CD4-positive, alpha-beta T cell treated with Interleukin-17A for 4 hours (primary cell): ENCODE measurements at places on chromosomes 13 and 19.

- DNase-seq: no peak
Observed at GRCh38 chr19:34457446-34457845, 24.1 kb upstream of the WTIP start.

DNA sequence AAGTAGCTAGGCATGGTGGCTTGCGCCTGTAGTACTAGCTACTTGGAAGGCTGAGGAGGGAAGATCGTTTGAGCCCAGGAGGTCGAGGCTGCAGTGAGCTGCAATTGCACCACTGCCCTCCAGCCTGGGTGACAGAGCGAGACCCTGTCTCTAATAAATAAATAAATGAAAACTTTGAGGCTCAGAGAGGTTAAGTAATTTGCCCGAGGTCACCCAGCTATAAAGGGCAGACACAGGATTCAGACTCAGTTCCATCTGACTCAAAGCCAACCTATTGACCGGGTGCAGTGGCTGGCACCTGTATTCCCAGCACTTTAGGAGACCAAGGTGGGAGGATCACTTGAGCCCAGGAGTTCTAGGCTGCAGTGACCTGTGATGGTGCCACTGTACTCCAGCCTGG is 7.4 kb upstream of the OLFM2 start:
- no peak for DNase-seq

DNA sequence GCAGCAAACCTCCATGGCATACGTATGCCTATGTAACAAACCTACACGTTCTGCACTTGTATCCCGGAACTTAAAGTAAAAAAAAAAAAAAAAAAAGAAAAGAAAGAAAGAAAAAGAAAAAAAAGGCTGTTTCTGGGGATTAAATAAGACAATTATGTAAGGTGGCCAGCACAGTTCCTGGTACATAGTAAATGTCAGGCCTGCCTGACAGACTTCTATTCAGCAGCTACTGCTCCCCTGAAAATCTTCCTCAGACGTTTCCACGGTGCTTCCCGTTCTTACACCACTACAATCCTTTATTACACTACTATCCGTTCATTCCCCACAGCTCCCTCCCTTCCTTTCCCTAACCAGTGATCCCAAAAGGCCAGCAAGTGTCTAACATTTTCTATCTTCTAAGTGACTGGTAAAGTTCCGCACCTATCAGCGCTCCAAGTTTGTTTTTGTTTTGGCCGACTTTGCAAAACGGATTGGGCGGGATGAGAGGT is 636 bp upstream of the RB1 start:
- no peak for DNase-seq

- no peak for DNase-seq
Observed at GRCh38 chr13:89181041-89181440, 1509.9 kb downstream of the SLITRK5 start.

DNA sequence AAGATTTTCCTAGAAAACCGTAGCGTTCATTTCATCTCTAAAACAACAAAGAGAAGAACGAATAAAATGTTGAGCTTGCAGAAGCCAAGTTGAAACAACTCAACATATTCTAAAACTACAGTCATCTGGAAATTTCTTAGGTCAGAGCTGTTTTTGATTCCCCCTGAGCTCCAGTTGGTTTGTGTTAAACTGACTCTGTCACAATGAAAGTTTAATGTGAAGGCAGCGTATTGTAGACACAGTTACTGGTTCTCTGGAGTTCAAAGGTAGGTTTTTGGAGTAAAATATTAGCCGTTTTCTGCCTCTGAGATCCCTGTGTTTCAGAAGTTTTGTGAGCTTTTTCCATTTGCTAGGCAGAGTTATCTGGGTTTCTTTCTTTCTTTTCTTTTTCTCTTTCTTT is 2.2 kb downstream of the ARHGEF7 start:
- DNase-seq: no peak

DNA sequence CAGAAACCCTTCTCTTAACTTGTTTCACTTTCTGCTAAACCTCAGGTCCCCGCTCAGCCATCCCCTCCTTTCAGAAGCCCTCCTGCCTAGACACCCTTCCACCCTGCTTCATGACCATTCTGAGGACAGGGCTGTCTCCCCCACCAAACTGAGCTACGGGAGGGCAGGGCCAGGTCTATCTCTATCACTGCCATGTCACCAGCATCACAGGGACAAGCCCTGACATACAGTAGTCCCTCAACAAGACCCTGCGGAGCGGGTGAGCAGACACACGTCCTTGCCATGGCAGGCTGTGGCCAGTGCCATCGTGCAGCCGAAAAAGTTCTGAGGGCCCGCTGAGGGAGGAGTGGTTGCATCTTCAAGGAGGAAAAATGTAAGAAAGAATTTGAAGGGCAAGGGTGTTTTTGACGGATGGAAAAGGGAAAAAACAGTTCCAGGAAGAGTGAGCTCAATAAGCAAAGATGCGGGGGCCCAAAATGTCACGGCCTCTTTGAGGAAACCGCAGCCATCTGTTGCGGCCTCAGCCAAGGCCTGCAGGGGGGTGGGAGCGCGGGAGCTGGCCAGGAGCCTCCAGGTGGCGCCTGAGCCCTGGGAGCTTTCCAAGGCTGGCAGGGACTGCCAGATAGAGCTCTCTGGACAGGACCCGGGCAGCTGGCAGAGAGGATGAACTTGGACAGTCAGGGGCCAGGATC is 8.1 kb downstream of the PTGIR start:
- peak; percentile 61 for DNase-seq

GRCh38 chr13:98526182-98526512 is 50.8 kb downstream of the STK24 start:
- DNase-seq: no peak

- DNase-seq: no peak
Observed at GRCh38 chr13:24540236-24541126, 27.9 kb upstream of the PARP4 start.

DNA sequence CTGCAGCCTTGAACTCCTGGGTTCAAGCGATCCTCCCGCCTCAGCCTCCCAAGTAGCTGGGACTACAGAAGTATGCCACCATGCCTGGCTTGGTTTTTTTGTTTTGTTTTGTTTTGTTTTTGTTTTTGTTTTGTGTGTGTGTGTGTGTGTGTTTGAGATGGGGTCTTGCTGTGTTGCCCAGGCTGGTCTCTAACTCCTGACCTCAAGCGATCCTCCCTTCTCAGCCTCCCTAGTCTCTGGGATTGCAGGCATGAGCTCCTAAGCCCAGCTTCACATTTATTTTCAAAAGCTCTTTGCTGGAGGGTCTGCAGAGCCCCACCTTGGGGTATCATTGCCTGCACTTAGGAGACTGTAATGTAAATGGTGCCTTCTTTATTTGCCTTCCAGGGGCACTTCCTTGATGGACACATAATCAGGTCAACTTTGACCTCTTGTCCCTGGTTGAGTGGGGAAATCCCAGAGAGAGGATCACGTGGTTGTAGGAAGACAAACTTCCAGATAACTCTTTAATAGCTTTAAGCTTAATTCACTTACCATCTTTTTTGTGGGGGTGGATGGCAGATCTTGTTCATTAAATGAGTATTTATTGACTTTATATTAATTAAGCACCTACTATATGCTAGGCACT is 72.9 kb upstream of the NPAS1 start:
- no peak for DNase-seq

DNA sequence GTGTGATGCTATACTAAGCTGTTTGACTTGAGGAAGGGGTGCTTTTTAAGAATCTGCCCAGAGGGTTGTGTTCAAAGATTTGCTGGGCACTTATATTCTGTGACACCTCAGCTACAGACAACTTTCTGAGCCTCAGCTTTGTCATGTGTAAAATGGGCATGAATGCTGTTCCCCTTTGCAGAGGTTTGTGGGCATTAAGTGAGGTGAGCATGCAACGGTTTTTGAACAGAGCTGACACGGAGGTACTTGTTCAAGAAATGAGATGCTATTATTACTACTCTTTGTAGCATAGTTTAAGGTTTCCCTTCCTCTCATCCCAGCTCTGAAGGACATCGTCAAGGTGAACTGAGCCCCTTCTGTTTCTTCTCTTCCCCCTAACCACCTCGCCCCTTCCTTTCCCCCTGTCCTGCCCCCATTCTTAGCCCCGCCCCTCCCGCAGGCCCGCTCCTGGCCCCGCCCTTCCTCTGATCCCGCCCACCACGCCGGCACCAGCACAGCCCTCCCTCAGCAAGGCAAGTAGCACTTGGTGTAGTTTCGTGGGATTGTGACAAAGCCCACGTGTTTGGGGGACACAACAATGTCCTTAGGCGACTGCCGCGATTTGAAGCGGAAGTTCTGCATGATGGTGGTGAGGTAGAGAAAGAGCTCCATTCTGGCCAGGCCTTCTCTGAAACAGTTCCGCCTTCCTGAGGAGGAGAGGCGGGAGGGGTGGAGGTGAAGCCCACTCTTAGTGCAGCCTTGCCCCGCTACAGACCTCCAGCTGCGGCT is 26.1 kb upstream of the CYP2A7 start:
- DNase-seq: peak; percentile 84

DNA sequence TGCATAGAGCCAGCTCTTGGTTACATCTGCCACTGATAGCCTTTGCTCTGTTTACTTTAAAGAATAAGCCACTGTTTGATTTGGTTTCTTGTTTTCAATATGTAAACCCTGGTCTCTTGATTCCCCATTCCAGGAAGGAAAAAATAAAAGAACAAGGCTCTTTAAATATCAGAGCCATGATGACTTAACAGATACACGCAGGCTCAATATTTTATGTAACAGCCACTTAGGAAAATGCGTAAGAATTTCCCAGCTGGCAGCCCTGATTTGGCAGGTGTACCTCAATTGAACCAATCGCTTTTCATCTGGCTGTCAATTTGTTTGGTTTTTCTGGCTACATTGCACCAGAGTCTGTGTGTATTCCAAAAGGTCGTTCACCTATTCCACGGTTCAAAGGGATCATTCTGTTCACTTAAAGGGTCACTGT is 65.6 kb downstream of the IRS2 start:
- no peak for DNase-seq

DNA sequence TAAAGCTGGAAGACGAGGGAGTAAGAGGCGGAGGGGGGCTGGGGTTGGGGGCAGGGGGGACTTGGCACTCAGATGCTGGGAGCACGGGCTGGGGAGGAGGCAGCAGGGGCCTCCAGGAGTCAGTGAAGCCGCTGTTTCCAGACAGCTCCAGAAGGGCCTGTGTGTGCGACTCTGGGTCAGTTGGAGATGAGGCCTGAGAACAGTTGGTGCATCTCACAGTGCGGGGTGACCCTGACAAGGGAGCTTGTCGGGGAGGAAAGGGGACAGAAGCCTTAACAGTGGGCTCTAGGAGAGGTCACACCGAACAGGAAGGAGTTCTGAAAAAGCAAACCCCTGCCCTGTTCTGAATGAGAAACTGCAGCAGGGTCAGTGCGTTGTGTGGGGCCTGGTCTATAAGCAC is 11.2 kb downstream of the NAXD start:
- DNase-seq: no peak

- DNase-seq: no peak
Observed at GRCh38 chr13:92473765-92474475, 752.7 kb upstream of the GPC6 start.

GRCh38 chr19:3108775-3109174 is 14.6 kb downstream of the GNA11 start:
- peak; percentile 80 for DNase-seq

GRCh38 chr13:27442797-27443196 is 7.6 kb downstream of the MTIF3 start:
- no peak for DNase-seq

GRCh38 chr19:56930647-56931535 is 90.4 kb upstream of the PEG3 start:
- no peak for DNase-seq

- DNase-seq: peak; percentile 29
Observed at GRCh38 chr13:24671386-24672113, 8.7 kb upstream of the ATP12A start.

GRCh38 chr13:98347756-98348155 is 170.7 kb upstream of the RNF113B start:
- no peak for DNase-seq

- DNase-seq: peak; percentile 83
Observed at GRCh38 chr19:1252221-1252820, 3.9 kb downstream of the MIDN start.

DNA sequence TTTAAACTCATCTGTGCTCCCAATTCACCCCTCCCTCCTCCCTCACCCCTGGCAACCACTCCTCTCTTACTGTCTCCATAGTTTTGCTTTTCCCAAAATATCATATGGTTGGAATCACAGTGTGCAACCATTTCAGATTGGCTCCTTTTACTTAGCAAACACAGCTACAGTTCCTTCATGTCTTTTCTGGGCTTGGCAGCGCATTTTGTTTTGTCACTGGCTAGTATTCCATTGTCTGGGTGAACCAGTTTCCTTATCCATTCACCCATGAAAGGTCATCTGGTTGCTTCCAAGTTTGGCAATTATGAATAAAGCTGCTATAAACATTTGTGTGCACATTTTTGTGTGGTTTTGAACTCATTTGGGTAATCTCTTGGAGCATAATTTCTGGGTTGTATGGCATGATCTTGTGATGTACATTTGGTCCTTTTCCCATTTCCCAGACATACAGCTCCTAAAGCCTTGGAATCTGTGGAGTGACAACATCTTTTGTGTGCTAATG is 23.9 kb upstream of the GAS6 start:
- no peak for DNase-seq

GRCh38 chr13:113404723-113405471 is 41.0 kb upstream of the GRTP1 start:
- DNase-seq: no peak

DNA sequence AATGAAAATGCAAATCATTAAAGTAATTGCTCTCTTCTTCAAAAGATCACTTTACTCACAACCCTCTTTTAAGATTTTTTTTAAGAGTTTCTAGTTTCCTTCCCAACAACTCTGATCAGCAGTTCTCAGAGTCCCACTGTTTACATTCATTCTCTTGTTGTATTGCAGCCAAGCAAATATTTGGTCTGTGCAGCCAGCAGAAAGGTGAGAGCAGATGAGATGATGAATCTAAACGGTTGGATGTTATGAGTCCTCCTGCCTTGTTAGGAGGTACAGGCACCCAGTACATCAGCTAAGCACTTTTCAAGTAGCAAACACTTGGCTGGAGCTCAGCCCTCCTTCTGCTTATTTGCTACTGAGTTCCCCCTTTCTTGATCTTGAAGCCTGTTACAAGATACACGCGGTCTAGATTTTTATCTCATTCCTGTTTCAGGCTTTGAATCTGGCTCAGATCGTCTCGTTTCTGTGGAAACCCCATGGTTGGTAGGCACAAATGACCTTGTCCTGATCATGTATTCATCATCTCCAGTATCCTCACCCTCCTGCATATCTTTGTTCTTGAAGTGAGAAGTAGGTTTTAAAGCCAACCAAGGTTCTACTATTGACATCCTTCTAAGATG is 300.7 kb downstream of the DCT start:
- peak; percentile 5 for DNase-seq

GRCh38 chr19:6735181-6735911 is 2.0 kb downstream of the GPR108 start:
- no peak for DNase-seq
